ENCODE measurements at places on chromosomes 12 and 14.

- no peak for DNase-seq
These were observed 52.9 kb downstream of the ABCC9 start for GRCh38 chr12:21888276-21888863.

- DNase-seq = peak; percentile 23
These were observed 273.9 kb upstream of the RTL1 start for GRCh38 chr14:101177301-101177971.

- no peak for DNase-seq
These were observed 166.6 kb upstream of the PELI2 start for GRCh38 chr14:55951341-55952206.

- DNase-seq = no peak
These were observed 120.3 kb upstream of the VASH1 start for GRCh38 chr14:76640923-76641395.

DNA sequence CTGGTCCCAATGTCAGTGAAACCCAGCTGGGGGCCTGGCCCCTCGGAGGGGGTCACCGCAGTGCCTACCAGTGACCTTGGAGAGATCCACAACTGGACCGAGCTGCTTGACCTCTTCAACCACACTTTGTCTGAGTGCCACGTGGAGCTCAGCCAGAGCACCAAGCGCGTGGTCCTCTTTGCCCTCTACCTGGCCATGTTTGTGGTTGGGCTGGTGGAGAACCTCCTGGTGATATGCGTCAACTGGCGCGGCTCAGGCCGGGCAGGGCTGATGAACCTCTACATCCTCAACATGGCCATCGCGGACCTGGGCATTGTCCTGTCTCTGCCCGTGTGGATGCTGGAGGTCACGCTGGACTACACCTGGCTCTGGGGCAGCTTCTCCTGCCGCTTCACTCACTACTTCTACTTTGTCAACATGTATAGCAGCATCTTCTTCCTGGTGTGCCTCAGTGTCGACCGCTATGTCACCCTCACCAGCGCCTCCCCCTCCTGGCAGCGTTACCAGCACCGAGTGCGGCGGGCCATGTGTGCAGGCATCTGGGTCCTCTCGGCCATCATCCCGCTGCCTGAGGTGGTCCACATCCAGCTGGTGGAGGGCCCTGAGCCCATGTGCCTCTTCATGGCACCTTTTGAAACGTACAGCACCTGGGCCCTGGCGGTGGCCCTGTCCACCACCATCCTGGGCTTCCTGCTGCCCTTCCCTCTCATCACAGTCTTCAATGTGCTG lies 11.0 kb downstream of the ZBTB39 start:
- no peak for DNase-seq

DNA sequence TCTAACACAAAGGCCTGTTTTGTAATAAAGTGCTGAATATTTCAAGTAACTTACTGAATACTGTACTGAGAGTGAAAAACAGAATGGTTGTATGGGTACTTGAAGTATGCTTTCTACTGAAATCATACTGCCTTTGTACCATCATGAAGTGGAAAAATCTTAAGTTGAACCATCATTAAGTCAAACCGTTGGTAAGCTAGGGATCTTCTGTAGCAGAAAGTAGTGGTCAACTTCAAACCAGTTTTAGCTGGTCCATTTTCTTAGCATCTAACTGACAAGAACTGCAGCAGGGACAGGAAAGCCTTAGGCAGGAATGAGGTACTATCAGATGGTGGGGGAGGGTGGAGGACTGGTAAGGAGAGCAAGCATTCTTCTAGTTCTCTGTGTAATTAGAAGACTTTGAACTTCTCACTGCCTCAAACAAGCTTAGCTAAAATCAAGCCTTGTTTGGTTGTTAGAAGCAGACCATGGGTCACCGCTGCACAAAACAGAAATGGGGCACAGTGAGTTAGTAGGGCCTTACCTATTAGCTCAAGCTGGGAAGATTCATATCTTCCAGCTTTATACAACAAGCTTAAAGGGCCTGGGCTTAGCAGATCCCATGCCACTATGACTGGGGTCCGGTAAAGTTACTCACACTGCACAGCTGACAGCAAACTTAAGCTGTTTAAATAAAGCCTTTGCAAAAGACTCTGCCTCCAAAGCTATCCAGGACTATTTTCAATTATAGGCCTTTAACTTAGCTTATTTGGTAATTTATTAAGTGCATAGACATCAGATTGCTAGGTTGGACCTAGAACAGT lies 73.8 kb downstream of the ACADS start:
- DNase-seq = no peak

- DNase-seq = no peak
These were observed 6.8 kb downstream of the VRK1 start for GRCh38 chr14:96803958-96804357.

DNA sequence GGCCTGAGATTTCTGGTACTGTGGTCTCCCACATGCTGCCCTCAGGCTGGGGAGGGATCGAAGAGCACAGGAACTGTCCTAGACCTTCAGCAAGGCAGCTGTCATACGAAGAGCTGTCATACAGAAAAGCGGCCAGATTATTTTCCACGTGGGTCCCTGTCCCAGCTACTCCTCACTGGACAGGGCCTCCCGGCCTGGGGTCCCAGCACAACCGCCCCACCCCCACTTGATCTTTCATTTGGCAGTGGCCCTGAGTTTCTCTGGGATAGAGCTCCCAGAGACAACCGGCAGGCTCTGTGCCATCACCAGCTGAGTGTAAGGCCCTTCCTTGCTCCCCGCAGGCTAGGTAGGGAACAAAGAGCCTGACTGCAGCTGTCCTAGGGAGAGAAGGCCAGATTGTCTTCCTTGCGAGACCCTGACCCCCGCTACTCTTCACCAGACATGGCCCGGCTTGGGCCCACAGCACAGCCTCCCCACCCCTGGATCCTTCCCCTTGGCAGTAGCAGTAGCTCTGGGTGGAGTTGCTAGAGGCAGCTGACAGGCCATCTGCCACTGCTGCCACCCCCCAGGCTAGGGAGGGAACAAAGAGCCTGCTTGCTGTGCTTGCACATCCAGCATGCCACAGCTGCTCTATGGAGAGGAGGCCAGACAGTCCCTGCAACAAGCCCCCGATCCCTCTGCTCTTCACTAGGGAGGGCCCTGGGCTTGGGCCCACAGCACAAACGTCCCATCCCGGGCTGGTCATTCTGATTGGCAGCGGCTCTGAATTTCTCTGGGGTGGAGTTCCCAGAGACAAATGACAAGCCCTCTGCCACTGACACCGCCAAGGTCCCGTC lies 3.1 kb upstream of the OR4N2 start:
- DNase-seq = peak; percentile 57

GRCh38 chr12:47772738-47773061 lies 338 bp upstream of the SLC48A1 start:
- no peak for DNase-seq

DNA sequence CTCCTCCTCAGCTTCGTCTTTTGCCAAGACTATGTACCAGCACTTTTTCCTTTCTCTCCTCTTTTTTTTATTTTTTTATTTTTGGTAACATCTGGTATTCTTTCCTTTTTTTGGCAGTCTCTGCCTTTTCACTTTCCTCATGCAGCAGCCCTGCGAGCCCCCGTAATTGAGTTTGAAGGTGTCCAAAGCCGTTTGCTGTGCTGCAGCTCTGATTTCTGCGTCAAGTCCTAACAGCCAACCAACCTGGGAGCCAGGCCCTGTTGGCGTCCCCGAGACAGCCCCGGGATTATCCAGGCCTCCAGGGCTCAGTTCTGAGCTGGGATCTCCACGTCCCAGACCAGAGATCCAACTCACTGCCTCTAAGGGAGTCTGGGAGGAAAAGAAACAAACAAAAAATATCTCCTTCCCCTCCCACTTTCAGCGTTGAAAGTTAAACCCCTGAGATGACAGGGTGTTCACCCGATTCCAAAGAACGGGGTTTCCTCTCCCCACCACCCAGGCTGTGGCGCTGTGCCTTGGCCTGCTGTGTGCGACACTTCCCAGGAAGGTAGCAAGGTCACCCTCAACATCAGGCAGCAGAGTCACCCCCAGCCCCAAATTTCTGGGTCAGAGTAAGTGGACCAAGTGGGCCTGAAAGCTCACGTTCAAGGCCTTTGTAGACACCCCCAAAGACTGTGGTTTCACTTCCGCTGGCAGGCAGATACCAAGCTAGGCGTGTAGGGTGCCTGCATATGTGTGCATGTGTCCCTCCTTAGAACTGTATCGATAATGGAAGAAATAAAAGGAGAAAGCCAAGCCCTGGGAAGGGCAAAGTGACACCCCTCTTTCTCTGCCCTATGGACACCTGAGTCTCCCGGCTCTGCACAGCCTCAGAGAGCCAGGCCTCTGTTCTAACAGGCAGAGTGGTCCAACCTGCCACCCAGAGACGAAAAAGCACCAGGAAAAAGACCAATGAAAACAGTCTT lies 11.1 kb downstream of the BCL11B start:
- DNase-seq = no peak

- DNase-seq = no peak
These were observed 1.1 kb upstream of the CDC42BPB start for GRCh38 chr14:103058164-103059055.

DNA sequence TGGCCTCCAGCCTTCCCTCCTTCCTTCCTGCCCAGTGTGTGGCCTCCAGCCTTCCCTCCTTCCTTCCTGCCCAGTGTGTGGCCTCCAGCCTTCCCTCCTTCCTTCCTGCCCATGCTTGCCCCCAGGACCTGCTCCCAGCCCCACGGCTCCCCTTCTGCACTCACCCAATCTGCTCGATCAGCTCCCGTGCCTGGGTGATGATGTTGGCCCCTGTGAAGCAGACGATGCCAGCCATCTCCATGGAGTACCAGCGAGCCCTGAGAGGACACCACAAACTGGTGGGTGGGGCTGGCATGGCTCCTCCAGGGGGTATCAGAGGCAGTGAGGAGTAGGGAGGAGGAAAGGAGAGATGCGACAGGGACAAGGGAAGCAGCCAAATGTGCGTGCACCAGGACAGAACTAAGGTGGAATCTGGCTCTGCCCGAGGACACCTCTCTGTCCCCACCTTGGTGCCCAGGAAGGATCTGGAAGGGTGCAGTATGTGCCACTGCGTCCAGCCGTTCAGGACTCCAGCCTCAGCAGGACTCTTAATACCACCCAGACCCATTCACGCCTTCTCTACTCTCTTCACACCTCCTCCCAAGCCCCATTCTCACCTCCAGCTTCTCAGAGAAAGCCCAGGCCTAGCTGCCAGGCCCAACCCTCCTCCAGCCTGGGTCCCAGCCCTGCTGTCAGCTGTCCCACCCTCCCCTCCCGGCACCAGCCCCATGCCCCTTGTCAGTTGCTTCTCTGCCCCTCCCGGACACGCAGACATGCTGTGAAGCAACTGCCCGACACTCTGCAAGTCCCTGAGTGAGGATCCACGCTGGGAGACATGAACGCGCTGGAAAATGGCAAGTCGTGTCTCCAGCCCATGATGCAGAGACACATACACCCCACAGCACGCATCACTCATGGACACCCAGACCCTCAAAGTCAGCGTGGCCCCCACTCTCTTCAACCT lies 22.7 kb downstream of the POLE start:
- no peak for DNase-seq

DNA sequence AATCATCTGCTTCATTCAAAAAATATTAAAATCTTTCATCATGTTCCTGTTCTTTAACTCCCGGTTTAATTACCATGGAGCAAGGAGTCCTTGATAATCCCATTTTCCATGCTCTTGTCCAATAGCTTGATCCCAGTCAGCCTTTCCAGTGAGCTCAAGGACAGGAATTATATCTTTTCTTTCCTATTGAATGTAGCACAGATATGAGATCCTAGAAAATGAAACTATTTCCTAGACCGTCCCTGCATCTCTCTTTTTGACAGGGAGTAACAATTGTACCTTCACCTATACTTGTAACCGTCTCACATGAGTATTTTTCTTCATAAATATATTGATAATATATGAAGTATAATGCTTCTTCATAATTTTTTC lies 35.6 kb downstream of the PIK3C2G start:
- no peak for DNase-seq

- DNase-seq = no peak
These were observed 230.3 kb downstream of the BCAT1 start for GRCh38 chr12:24718617-24719016.

DNA sequence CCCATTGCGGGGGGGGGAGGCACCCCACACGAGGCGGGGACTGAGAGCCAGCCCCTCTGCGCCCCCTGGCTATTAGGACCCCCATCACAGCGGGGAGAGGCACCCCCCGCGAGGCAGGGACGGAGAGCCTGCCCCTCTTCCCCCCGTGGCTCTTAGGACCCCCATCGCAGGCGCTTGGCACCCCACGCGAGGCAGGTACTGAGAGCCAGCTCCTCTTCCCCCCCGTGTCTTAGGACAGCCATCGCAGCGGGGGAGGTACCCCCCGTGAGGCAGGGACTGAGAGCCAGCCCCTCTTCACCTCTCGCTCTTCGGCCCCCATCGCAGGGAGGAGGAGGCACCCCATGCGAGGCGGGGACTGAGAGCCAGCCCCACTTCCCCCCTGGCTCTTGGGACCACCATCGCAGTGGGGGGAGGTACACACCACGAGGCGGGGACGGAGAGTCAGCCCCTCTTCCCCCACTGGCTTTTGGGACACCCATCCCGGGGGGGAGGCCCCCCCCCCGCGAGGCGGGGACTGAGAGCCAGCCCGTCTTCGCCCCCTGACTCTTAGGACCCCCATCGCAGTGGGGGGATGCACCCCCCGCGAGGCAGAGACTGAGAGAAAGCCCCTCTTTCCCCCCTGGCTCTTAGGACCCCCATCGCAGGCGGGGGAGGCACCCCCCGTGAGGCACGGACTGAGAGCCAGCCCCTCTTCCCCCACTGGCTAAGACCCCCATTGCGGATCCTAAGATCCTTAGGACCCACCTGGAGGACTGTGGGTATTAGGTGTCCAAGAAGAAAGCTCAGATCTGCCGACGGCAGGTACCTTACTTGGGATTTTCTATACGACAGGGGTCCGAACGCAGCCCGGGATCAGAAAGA lies 198.6 kb upstream of the PZP start:
- no peak for DNase-seq

DNA sequence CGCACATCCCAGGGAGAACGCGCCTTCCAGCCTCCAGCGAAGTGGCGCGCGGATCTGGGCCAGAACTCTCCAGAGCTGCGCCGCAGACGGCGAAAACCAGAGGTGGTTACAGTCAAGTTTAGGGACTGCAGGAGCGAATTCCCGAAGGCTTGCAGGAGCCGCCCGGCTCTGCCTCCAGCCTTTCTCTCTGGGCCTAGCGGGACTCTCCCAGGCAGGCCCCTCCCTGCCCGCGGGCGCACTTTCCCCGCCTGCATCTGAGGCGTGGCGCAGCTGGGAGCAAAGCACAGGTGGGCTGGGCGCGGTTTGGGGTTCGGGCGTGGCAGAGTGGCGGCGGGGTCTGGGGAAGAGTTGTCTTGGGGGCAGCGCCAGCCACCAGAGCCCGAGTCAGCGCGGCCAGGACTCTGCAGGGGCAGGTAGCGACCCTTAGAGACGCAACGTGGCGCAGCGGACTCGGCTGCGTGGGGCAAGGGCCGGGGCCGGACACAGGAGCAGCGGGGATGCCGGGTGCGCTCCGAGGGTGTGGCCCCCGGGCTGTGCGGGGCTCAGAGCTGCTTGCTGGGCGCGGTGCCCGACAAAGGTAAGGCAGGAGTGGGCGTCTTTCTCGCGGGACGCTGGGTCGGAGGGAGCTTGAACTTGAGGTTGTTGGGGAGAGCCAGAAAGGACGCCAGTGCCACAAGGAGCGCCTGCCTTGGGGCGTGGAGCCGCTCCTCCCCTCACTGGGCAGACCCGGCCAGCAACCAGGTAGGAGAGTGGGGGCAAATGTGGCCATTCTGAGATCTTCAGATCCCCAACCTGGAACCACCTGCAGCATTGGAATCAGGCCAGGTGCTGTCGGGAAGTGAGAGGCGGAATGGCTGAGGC lies 1126.0 kb downstream of the AACS start:
- DNase-seq = no peak

- no peak for DNase-seq
These were observed 1.0 kb downstream of the PRPF39 start for GRCh38 chr14:45084946-45085346.
